ENCODE measurements at places on chromosomes 3 and 15. TPM values are rescaled to one million over a fixed set of nuclear protein-coding genes. Genes with fewer than 3 reads are reported as not detected.

DNA sequence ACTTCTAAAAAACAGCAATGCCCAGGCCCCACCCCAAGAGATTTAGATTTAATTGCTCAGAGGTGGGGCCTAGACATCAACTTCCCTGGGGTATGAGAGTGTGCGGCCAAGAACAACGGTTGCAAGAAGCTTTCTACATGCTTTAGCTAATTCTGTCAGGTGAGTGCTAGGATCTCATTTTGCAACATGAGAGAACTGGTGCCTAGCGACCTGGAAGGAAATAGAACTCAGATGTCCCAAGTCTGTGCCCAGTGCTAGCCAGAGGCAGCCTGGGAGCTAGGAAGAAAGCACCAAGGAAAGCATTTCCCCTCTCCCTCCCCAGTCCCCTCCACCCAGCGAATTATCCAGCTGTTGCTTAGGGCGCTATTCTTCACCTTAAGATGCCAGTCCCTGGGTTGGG, 22.9 kb upstream of the HRH1 start:
- DNase-seq: no peak

GRCh38 chr3:197847866-197848401, 56.9 kb downstream of the LRCH3 start:
- DNase-seq: peak; percentile 5

- peak; percentile 47 for DNase-seq
Measured at GRCh38 chr3:66037330-66037985, 1.3 kb downstream of the MAGI1 start.

TNFSF10 gene
- total RNA-seq: 181 TPM

ADGRG7 gene
- total RNA-seq: not detected

DNA sequence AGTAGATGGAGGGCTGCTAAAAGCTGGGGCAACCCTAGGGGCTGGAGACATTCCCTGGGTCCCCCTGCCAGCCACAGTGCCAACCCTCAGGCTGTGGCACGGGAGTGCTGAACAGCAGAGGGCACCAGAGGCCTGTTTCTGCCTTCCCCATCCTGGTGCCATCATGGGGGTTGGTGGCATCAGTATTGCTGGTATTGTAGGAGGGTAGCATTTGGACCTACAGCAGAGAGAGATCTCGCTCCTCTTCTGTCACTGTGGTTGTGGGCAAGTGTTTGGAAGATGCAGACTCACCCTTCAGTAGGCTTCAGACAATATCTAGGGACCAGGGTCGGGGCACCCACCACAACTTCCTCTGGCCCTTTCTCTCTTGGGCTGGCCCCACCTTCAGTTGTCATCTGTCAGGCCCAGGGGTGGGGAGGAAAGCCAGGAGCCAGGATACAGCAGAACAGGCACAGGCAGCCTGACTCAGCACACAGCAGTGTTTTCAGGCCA, 123.5 kb downstream of the RPLP1 start:
- peak; percentile 65 for DNase-seq

Data from M059J (cell line).